Inflammatory macrophage treated with lipopolysaccharide for 4 hours (primary cell): ENCODE measurements at places on chromosomes 12 and 14.

GRCh38 chr14:57574617-57575288 lies 81.1 kb upstream of the CCDC198 start:
- no peak for DNase-seq

GRCh38 chr12:107567876-107568619 lies 117.6 kb upstream of the PWP1 start:
- DNase-seq, result peak; percentile 3

DNA sequence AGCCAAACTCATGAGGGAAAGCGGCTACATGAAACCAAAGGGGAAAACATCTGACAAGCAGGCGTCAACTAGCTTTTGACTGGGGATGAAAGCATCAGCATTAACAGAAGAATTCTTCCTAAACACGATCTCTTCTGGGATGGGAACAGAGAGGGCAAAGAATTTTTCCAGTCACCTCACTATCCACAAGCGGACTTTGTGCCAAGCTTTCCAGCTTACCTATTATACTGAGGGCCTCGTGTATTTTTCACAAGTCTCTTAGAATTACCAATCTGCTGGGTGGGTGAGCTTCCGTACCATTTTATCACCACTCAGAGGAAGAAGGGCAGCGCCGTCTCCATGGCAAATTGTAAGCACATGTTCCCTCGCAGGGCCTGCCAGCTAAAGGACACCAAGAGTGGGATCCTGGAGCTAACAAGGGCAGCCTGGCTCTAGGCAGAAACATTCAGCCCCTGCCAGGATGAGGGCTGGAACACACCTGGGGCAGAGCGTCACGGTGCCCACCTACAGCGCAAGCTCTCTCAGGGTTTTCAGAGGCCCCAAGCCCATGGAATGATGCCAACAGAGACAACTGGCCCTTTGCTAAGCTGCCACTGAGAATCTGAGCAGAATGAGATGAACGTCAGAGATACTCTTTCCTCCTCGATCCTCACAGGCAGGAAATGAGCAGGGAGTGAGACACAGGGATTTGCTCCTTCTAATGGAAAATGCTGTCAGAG lies 74.6 kb downstream of the CHGA start:
- no peak for DNase-seq

- DNase-seq, result peak; percentile 70
Observed at GRCh38 chr12:27279826-27280225, 35.7 kb downstream of the STK38L start.

DNA sequence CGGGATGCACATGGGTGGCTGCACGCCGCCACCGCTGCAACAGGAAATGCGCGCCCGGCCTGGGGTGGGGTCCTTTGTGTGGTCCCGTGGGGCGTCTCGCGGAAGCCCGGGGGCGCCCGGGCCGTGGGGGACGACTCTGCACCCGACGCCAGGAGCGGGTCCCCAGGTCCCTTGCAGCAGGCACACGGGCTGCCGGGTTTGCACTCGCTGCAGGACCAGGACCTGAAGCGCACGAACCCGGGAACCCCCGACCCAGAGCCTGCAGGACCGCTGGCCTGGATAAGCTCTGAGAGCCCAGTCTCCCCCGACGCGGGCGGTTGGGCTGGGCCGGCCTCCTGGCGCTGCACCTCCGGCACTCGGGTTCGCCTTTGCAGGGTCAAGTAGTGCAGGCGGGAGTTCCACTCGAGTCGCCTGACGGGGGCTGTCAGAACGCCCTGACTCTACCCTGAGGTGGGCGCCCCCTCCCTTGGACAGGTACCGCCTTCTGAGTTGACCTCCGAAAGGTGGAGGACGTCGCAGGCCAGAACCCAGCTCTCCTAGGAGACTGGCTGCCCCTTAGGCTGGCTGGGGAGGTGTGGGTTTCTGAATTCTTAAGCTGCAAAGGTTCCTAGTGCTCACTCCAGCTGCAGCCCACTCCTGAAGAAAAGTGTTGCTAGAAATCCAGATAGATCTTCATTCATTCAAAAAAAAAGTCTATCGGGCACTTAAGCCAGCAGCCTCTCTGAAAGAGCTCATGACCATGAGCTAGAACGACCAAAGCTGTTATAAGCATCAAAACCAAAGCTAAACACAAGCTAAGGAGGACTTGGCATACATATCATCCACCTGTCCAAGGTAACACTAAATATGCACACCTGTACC lies 68.0 kb downstream of the RNF34 start:
- DNase-seq, result no peak

DNA sequence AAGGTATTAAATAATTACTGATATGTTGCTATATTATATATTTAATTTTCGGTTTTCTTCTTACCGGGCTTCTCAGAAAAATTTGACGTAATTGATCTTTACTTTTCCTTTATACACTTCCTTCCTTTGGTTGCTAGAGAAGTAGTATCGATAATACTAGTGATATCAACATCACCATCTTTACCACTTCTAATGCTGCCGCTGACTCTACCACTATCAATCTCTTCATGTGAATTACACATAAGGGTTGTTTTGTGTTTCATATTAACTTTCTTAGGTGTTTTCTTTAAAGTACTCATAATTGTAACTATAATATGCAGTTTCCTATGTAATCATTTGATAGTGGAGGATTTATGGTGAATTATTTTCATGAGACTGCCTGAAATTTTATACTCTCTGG lies 30.9 kb upstream of the KLRF1 start:
- DNase-seq, result no peak
